ENCODE measurements at places on chromosomes 6 and 20. TPM values are rescaled to one million over a fixed set of nuclear protein-coding genes. Genes with fewer than 3 reads are reported as not detected.

Gene MLN
- total RNA-seq = not detected

Gene IP6K3
- not detected for total RNA-seq

Gene LPIN3
- 0.05 TPM for total RNA-seq

Gene NRSN2
- 1.4 TPM for total RNA-seq

Gene HAO1
- total RNA-seq = not detected

Gene TMEM200A
- total RNA-seq = 0.22 TPM

Gene EIF2S2
- total RNA-seq = 19.6 TPM

Gene GRIK2
- not detected for total RNA-seq

Gene PLTP
- not detected for total RNA-seq

Gene C6orf163
- total RNA-seq = 0.71 TPM

Gene LRRC73
- 0.90 TPM for total RNA-seq

Gene NKAPL
- not detected for total RNA-seq

Gene RAET1E
- total RNA-seq = not detected

Gene TFAP2A
- not detected for total RNA-seq

Gene GCM1
- total RNA-seq = 0.11 TPM

Gene UBD
- not detected for total RNA-seq

Gene FOXS1
- total RNA-seq = not detected

Data from CD8-positive, alpha-beta T cell (primary cell).